Heart right ventricle (tissue), 16 donors: ENCODE measurements at places on chromosomes 16 and 17. TPM values are rescaled to one million over a fixed set of nuclear protein-coding genes. Genes with fewer than 3 reads are reported as not detected.
A peak's percentile ranks its signal among the peaks of the same experiment; 100 is the strongest.

Gene GRB7
- 1.1 TPM for polyA plus RNA-seq

Gene RETREG3
- polyA plus RNA-seq = 16.1 TPM

- H3K36me3 ChIP-seq = no peaks in the 10 kb centered on the region
- H3K27me3 ChIP-seq = no peaks in the 10 kb centered on the region
- H3K4me1 ChIP-seq = peaks cover 10% of the 10 kb centered on the region
- DNase-seq = no peak
- no peak overlapping the region for H3K27ac ChIP-seq
These were observed 46.6 kb upstream of the TANC2 start for GRCh38 chr17:62919388-62919787.

DNA sequence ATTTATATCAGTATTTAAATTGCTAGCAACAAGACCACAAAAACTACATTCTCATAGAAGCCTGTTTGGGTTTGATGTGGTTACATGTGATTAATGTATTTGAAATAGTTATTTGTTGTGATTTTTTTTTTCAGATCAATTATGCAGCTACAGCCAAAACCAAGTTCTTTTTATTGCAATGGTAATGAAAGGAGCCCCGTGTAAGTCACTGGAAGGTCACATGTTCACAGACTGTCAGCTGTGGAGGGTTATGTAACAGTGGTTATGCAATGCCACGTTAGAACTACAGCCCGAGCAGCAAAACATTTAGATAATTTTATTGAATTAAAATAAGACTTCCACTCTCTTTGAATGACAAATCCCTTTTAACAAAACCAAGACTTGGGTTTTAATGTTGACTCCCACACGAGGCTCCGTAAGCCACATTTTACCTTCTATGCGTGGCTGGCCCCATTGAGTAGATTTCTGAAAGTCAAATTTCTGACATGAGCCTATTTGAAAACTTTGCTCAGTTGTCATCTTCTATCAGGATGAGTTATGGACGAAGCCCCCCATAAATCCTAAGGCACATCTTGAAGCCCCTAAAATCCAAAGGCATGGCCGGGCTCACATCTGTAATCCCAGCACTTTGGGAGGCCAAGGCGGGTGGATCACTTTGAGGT is 41.8 kb upstream of the SEC14L1 start:
- no peaks in the 10 kb centered on the region for H3K36me3 ChIP-seq
- DNase-seq = no peak
- peaks cover 4% of the 10 kb centered on the region for H3K4me1 ChIP-seq
- H3K4me3 ChIP-seq = no peak overlapping the region
- H3K27me3 ChIP-seq = no peaks in the 10 kb centered on the region

DNA sequence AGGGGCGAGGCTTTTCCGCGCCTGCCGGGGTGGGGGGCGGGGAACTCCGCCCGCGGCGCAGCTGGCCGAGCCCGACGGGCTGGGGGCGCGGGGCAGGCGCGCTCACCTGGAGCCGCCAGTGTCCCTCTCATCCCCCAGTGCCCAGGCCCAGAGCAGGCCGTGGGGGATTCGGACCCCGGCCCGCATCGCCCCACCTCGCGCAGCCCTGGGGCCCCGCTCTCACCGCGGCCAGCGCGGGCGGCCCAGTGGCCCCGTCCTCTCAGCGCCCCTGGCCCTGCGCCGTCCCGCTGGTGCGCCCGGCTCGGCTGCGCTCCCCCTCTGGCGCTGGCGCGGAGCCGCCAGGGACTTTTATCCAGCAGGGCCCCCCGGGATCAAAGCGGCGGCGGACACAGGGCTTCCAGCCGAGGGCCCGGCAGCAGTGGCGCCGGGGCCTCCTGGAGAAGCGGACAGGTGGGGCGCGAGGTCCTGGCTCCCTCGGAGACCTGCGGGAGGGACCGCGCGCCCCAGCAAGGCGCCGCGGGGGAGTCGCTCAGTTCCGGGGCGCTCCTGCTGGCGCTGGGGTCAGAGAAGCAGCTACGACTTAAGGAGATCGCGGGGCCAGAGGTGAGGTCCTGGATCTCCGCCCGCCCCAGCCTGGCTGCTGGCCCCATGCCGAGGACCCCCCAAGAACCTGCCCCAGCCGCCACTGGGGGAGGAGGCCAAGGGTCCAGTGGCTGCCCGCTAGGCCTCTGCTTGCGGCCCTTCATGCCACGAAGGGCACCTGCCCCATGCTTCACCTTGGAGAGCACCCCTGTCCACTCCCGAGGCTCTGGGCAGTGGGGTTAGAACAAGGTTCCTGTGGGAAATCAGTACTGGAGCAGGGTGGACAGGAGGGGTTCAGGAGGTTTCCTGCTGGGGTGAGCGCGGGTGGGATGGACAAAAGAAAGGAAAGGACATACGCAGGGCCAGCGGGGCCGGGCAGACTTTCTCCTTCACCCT is 823 bp upstream of the NOTUM start:
- no peak overlapping the region for H3K27ac ChIP-seq
- H3K4me1 ChIP-seq = peaks cover 10% of the 10 kb centered on the region
- no peaks in the 10 kb centered on the region for H3K36me3 ChIP-seq
- peaks cover 67% of the 10 kb centered on the region for H3K27me3 ChIP-seq

- H3K27me3 ChIP-seq = no peaks in the 10 kb centered on the region
- H3K4me1 ChIP-seq = no peaks in the 10 kb centered on the region
- no peak overlapping the region for H3K27ac ChIP-seq
- no peak overlapping the region for H3K4me3 ChIP-seq
- DNase-seq = no peak
- H3K36me3 ChIP-seq = no peaks in the 10 kb centered on the region
These were observed 177.0 kb upstream of the IRX6 start for GRCh38 chr16:55146966-55147365.

GRCh38 chr16:3879887-3880564 is 487 bp downstream of the CREBBP start:
- H3K4me1 ChIP-seq = peaks cover 36% of the 10 kb centered on the region
- peak overlapping the region; percentile 84 for H3K27ac ChIP-seq
- no peaks in the 10 kb centered on the region for H3K27me3 ChIP-seq
- H3K4me3 ChIP-seq = peak overlapping the region; percentile 78
